Heart left ventricle (tissue), 16 donors: ENCODE measurements at places on chromosomes 2 and 18. TPM values are rescaled to one million over a fixed set of nuclear protein-coding genes. Genes with fewer than 3 reads are reported as not detected.

The ATP6V1C2 gene
- 0.56 TPM for total RNA-seq

DNA sequence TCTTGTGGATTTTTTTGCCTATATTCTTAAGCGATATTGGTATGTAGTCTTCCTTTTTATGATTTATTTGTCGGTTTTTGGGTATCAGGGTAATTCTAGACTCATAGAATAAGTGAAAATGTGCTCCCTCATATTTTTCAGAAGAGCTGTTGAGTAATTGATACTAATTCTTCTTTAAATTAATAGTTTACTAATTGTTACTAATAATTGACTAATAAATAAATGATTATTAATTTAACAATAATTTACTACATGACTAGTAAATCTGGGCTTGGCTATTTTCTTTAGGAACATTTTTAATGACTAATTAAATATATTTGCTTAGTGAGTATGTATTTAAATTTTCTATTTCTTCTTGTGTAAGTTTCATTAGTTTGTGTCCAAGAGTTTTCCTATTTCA, 325.0 kb downstream of the ADCYAP1 start:
- no peak for DNase-seq

- no peak for DNase-seq
These were observed 62.8 kb upstream of the DTNA start for GRCh38 chr18:34647251-34647650.

The SP140L gene
- total RNA-seq, result 3.9 TPM
